ENCODE measurements at places on chromosomes 3 and 15.

DNA sequence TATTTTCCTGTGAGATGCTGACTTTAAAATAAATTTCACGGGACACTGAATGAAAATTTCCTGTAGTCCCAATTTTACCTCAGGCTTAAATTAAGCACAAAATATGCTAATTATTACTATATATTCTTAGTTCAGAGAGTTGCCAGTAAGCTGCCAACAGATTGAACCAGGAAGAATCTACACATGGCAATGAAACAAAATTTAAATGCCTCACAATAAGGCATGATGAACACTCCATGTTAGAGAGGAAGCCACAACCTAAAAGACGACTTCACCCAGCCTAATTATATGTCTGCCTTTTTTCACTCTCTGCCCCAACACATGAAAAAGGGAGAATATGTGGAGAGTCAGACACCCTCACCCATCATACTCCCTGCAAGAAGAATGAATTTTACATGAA lies 39.7 kb downstream of the DNAAF4 start:
- DNase-seq: no peak

DNA sequence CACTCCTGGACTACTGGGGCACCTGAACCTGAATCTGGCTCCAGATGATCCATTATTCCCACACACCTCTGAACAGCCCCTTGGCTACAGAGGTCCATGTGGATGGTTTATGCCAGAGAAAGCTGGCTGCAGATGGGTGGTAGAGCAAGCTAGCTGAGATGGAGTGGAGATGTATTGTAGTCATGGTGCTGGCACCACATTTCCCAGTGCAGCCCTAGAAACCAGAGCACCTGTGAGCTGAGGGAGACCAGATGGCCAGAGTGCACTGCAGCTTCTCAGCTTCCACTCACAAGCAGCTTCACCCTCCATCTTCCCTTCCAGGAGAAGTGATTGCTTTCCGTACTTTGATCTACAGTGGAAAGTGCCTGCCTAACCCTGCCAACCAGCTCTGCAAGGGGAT lies 29.9 kb downstream of the RBP1 start:
- DNase-seq: no peak

GRCh38 chr3:14471016-14471415 lies 68.6 kb downstream of the SLC6A6 start:
- no peak for DNase-seq

GRCh38 chr3:171736556-171736955 lies 73.7 kb downstream of the PLD1 start:
- no peak for DNase-seq

- DNase-seq: no peak
Observed at GRCh38 chr3:45582430-45582829, 12.1 kb upstream of the LIMD1 start.
